SK-MEL-5 (cell line): ENCODE measurements at places on chromosomes 5 and 9.

DNA sequence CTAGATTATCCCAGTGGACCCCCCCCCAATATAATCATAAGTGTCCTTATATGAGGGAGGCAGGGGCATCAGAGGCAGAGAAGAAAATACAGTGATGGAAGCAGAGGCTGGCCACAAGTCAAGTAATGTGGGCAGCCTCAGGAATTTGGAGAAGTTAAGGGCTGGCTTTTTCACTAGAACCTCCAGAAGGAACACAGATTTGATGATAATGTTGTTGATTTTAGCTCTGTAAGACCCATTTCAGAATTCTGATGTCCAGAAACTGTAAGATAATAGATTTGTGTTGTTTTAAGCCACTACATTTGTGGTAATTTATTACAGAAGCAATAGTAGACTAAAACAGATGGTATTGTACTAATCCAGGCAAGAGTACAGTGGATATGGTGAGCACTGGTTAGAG is 36.3 kb upstream of the LRRTM2 start:
- no peak for DNase-seq

GRCh38 chr9:68750786-68751185 is 45.7 kb downstream of the PIP5K1B start:
- no peak for DNase-seq

GRCh38 chr9:14895806-14896205 is 14.4 kb downstream of the FREM1 start:
- no peak for DNase-seq

DNA sequence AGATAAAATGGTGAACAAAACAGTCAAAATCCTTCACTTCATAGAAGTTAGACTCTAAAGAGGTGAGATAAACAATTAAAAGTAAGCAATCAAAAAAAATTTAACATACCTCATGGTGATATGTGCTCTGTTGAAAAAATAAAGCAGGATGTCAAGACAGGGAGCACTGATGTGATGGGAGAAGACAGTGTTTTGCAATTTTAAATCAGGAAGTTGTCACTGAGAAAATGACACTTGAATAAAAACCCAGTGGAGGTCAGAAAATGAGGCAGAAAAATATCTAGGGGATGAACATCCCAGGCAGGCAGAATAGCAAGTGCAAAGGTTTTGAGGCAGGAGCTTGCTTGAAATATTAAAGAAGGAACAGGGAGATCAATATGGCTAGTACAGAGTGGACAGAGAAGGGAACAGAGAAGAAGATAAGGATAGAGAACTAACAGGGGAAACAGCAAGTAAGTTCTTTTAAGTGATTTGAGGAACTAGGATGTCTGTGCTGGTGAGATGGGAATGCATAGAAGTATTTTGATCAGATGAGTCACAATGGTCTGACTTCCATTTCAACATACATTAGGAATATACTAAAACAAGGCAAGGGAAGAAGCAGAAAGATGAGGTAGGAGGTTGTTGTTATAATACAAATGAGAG is 130.4 kb downstream of the CHSY3 start:
- DNase-seq = no peak

DNA sequence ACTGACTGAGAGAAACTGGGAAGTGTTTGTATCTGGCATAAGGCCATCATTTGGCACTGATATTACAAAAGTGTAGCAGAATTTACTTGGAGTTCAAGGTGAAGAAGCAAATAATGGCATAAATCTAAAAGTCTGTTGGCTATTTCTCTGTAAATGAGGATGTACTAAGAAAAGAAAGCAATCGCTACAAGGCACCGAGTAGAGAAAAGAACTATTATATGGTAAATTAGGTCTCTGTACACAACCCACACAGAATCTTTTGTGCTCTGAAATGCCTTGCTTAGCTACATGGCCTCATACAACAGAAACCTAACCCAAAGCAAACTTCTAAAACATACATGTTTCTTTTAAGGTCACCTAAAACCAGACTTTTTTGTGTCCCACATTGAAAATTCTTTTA is 290.1 kb upstream of the WWC1 start:
- no peak for DNase-seq

DNA sequence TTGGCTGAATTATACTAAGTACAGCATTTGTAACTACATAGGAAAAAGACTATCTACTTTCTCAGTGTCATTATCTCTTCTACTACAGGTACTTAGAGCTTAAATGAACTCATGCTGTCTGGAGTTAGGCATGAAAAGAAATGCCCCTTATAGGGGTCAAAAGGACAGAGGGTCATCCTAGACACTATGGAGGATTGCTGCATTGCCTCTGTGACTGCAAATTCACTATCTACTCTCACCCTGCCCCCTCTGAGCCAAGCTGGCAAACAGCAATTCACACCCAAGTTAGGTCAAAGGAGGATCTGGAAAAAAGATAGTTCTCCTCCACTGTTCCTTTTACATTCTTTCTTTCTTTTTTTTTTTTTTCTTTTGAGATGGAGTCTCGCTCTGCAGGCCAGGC is 36.7 kb downstream of the ANKRD31 start:
- no peak for DNase-seq

- DNase-seq = no peak
Measured at GRCh38 chr9:121991307-121991661, 101.8 kb downstream of the TTLL11 start.

- DNase-seq = no peak
Measured at GRCh38 chr9:94718936-94719335, 7.6 kb upstream of the AOPEP start.

DNA sequence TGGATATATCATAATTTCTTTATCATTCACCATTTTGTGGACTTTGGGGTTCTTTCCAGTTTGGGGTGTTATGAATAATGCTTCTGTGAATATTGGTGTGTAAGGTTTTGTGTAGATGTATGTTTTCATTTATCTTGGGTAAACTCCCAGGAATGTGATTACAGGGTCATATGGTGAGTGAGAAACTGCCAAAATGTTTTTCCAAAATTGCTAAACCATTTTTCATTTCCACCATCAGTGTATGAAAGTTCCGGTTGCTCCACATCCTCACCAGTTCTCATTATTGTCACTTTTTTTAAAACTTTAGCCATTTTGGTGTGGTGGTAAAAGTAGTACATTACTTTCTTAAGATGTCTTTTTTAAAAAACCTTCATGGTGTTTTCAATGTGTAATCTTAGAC is 152.9 kb downstream of the NIPBL start:
- no peak for DNase-seq

- DNase-seq = no peak
Measured at GRCh38 chr5:172690258-172691075, 49.4 kb downstream of the NEURL1B start.

DNA sequence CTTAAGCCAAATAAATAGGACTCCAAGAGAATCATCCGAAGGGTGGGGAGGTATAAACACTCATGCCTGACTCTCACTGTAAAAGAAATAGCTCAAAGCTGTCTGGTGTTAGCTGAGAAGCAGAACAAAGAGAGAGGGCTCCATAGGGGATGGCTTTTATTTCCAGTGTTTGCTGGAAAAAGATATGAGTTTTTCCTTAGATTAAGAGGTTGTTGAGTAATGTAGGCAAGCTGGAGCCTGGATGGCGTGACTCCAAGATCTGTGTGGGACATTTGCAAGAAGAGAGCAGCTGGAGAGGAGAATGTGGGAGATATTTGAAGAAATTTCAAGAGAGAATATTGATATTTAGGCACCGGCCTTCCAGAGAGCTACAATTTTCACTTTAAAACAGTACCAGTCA is 793.7 kb upstream of the RGMB start:
- DNase-seq = no peak

- DNase-seq = no peak
Measured at GRCh38 chr5:139895647-139896046, 100.0 kb downstream of the PSD2 start.
